Pons (tissue), 1 donor: ENCODE measurements at places on chromosomes 12 and 14.
A peak's percentile ranks its signal among the peaks of the same experiment; 100 is the strongest.

- no peak for DNase-seq
Observed at GRCh38 chr12:106745181-106745745, 29.2 kb upstream of the RIC8B start.

DNA sequence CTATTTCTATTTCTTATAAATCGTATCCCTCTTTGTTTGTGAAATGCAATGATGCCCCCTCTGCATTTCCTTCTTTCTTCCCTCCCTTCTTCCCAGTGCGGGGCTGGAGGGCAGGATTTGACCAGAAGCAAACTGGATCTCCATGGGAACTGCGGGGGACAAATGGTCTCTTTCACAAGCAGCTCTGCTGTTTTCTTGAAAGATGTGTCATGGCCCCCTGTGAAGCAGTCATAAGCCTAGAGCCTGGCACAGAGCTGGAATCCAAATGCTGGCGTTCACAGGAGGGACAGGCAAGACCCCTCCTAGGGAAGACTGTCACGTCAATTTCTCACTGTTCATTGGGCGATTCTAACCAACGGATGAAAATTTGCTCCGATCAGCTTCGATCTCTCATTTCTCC lies 203.5 kb upstream of the NOS1 start:
- DNase-seq: peak; percentile 19

DNA sequence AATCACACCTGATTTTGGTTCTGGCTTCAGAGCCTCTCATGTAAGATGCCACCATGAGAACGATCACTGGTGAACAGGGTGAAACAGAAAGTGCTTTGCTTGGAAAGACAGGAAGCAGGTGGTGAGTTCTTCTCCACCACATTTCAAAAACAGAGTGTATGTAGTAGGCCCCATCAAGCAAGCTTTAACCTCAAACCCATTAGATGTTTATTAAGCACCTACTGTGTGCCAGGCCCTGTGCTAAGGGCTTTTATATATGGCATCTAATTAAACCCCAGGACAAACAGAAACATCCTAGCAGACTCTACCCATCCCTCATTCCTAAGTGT lies 47.8 kb upstream of the MED13L start:
- DNase-seq: no peak

DNA sequence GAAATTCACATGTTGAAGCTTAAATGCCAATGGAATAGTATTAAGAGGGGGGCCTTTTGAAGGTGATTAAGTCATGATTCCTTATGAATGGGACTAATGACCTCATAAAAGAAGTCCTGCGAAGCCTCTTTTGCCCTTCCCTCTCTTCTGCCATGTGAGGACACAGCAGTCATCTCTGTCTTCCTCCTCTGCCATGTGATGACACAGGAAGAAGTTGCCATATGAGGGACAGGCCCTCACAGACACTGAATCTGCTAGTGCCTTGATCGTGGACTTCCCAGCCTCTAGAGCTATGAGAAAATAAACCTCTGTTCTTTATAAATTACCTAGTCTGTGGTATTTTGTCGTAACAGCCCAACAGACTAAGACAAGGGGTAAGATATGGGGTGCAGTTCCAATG lies 100.7 kb downstream of the VCPKMT start:
- DNase-seq: no peak

- no peak for DNase-seq
Observed at GRCh38 chr14:97074456-97074855, 277.3 kb downstream of the VRK1 start.

GRCh38 chr12:120259418-120260202 lies 5.9 kb downstream of the PXN start:
- DNase-seq: no peak

DNA sequence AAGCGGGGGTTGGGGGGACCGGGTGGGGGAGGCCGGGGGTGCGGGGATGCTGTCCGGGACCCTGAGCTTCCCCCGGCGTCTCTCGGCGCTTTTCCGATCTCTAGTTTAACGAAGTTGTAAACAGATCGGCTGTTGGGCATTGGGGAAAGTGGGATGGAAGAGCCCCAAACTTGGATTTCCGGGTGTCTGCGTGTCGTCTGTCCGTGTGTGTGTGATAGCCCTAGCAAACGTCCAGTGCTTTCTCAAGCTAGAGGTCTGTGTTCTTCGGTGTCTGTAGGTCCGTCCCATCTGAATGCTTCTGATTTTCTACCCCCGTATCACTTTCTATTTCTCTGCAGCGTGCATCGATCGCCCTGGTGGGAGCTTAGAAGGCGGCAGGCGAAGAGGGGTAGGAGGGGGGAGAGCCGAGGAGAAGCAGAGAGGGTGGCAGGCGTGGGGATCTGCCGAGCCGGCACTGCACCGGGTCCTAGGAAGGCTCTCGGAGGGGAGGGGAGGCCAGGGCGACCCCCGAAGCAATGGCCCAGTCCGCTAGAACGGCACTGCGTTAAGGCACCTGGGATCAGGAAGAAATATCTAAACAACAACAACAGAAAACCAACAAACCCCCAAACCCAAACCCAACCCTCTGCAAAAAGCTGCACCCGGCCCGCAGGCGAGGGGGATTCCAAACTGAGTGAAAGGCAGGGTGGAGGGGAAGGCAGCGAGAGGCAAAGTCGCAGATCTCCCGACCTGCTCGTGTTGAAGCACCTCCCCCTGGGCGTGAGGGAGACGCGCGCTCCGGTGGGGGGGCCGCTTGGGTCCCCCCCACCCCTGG lies 1.0 kb downstream of the KCNA1 start:
- no peak for DNase-seq

GRCh38 chr12:117019866-117020265 lies 79.3 kb downstream of the TESC start:
- DNase-seq: no peak

- DNase-seq: no peak
Observed at GRCh38 chr14:36271222-36271621, 49.2 kb downstream of the MBIP start.

- no peak for DNase-seq
Observed at GRCh38 chr14:52536269-52536668, 16.0 kb downstream of the TXNDC16 start.

- no peak for DNase-seq
Observed at GRCh38 chr14:89491711-89492381, 74.8 kb upstream of the FOXN3 start.

DNA sequence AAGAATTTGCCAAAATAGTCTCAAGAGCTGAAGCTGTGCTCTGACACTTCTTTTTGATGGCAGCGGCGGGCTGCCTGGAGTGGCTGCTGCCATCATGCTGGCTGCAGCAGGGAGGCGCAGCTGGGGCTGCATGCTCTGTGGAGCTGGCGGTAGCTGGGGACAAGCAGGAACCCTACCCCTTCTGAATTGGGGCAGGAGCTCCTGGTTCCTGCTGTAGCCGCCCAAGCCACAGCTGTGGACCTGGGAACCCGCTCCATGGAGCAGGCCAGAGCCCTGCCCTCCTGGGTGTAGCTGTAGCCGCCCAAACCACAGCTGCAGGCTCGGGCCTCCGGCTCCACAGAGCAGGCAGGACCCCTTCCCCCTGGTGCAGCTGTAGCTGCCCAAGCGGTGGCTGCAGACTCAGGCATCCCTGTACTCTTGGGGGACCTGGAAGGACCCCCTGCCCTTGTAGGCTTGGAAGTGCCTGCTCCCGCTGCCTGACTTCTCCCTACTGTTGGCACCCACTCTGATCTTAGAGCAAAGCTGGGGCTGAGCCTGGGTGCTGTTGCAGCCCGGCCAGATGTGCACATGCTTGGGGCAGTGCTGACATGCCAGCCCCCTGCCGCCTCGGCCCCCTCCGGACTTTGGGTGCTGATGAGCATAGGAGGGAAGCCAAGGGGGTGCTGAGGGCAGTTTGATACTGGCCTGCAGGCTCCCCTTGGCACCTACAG lies 33.3 kb downstream of the APAF1 start:
- no peak for DNase-seq

GRCh38 chr12:18422871-18423270 lies 161.6 kb downstream of the PIK3C2G start:
- DNase-seq: no peak

DNA sequence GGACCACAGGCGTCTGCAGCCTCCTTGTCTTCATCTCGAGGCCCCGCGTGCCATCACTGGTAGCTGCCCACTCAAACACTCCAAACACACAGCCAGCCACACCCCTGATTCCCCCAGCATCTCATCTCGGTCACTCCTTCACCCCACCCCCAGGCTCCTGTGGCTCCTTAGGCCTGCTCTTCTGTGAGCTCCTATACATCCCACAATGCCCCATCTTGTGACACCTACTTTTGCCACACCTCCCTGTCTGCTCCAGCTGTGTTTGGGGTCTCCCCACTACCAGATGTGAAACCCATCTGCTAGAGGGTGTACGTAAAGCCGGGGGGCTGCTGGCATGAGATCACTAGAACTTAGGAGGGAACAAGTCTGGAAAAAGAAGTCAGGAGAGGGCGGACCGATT lies 4.1 kb downstream of the AKT1 start:
- no peak for DNase-seq

- DNase-seq: no peak
Observed at GRCh38 chr14:24428628-24429394, 657 bp downstream of the CBLN3 start.

- no peak for DNase-seq
Observed at GRCh38 chr12:76571256-76571655, 11.7 kb upstream of the OSBPL8 start.

GRCh38 chr14:56528927-56529326 lies 50.7 kb upstream of the TMEM260 start:
- no peak for DNase-seq

GRCh38 chr14:94936401-94936892 lies 166.5 kb upstream of the GSC start:
- DNase-seq: peak; percentile 48

GRCh38 chr12:1171657-1172408 lies 180.8 kb downstream of the ERC1 start:
- DNase-seq: no peak

- DNase-seq: no peak
Observed at GRCh38 chr14:32627545-32628298, 298.6 kb downstream of the AKAP6 start.
